Fibroblast of skin of back (primary cell): ENCODE measurements at places on chromosomes 3 and 15.

- DNase-seq: peak; percentile 9
Measured at GRCh38 chr3:179666436-179667035, 13.7 kb downstream of the USP13 start.

GRCh38 chr15:82921242-82921641, 31.3 kb downstream of the HOMER2 start:
- no peak for DNase-seq

GRCh38 chr15:32956006-32956405, 238.2 kb downstream of the GREM1 start:
- DNase-seq: peak; percentile 92

GRCh38 chr3:185327062-185327461, 35.9 kb upstream of the MAP3K13 start:
- no peak for DNase-seq

GRCh38 chr15:74616996-74617395, 1.4 kb downstream of the CLK3 start:
- DNase-seq: no peak

GRCh38 chr15:70111203-70112073, 13.7 kb upstream of the TLE3 start:
- peak; percentile 86 for DNase-seq

- DNase-seq: peak; percentile 61
Measured at GRCh38 chr3:185353823-185354614, 8.9 kb upstream of the MAP3K13 start.

GRCh38 chr15:84947947-84948830, 33.5 kb upstream of the PDE8A start:
- peak; percentile 96 for DNase-seq

GRCh38 chr3:129240436-129240835, 9.0 kb upstream of the COPG1 start:
- peak; percentile 35 for DNase-seq

GRCh38 chr3:129576514-129577352, 29.7 kb downstream of the PLXND1 start:
- DNase-seq: no peak

DNA sequence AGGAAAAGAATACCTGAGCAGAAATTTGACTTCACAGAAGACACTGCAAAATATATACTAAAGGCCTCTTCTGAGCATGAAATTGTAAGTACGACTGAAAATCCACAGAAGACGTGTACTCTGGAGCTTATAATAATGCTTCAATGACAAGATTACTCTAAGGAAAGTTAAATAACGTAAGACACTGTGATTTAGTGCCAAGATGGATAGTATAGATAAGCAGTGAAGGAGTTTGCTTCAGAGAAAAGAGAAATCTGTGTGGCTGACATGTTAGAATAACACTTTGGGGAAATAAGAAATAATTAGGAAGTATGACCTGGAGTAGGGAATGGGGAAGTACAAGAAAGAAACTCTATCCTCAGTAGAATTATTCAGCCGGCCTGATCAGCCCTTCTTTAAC, 28.9 kb downstream of the ALDH1A2 start:
- DNase-seq: no peak

DNA sequence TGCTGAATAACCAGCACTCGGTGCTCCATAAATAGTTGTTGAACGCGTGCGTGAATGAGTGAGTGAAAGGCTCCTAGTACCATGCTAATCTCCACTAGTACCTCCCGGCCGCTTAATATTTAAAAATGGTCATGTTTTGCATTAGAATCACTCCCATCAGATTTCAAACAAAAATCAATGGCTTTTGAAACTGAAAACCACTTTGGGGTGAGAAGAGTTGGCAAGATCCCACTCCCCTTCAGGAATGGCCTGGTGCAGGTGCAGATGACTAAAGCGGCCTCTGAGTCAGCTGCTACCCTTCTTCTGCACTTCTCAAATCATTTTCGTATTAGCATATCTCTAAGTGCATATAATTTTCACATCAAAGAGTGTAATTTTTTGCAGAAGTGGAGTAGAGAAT, 425.3 kb upstream of the PROK2 start:
- DNase-seq: no peak

DNA sequence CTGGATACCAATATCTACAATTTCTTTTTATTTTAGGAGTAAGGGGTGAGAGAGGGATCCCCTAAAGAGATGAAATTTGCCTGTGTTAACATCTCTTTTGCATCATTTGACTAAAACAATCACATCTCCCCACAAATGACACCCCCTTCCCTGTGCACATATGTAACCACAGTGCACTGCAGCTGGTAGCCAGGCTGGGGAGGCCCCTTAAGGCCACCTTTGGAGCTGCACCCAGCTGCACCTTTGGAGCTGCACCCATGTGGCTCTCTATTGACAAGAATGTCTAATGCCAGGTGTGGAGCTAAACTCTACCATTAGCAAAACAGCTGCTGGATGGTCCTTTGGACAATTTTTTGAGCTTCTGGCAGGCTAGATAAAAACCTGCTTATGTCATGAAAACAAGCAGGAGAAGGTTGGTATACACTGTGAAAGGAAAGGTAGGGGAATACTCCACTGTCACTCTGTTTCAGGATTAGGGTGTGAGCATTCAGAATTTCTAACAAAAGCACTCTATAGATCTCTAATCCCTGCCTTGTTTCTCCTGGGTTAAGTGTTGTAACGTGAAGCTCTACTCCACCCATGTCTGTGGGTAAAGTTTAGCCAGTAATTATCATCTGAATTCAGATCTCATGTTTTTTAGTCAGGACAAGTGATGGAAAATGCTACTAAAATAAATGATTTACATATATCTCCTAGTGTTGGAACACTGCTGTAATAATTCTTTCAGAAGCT, 52.1 kb downstream of the TFG start:
- DNase-seq: no peak

- peak; percentile 30 for DNase-seq
Measured at GRCh38 chr3:178263236-178263916, 272.9 kb upstream of the KCNMB2 start.

GRCh38 chr15:58703610-58704009, 45.9 kb downstream of the ADAM10 start:
- DNase-seq: no peak
